ENCODE measurements at places on chromosomes 12 and 14.

DNA sequence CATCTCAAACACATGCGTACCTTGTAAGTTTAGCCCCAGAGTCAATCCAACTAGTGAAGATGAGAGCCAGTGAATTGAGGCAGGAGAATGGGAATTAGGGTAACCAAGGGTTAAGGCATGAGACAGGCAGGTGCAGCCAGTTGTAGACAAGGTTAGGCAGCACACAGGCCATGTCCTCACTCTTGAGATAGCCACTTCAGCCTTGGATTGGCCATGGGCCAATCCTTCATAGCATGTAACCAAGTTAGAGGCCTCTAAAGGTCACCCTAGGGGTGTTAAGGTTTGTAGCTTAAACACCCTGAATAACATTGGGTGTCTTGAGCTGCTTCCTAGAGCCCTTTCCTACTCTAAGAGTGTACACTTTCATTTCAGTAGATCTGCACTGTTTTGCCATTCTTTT lies 208.2 kb upstream of the RBM19 start:
- DNase-seq: no peak

- no peak for DNase-seq
These were observed 6.9 kb upstream of the NTS start for GRCh38 chr12:85866986-85867776.

GRCh38 chr12:32533971-32534590 lies 134.7 kb downstream of the FGD4 start:
- DNase-seq: no peak

DNA sequence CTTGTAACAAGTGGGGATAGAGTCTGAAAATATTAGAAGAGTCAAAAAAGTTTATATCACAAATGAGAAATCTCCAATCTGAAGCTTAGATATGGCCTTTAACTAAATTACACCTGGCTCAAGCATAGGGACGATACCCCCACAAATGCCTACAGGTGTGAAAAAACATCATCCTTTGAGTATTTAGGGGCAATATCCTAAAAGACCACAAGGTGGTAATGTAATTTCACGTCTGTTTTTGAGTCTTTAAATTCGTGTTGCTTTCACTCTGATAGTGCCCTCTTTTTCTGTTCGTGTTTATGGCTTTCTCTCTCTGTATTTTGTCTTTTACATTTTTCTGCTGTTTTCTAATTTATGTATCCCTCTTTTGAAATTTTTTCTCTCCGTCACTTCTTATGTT lies 84.3 kb downstream of the ETNK1 start:
- no peak for DNase-seq

GRCh38 chr12:53623548-53624385 lies 2.4 kb downstream of the ATF7 start:
- no peak for DNase-seq

DNA sequence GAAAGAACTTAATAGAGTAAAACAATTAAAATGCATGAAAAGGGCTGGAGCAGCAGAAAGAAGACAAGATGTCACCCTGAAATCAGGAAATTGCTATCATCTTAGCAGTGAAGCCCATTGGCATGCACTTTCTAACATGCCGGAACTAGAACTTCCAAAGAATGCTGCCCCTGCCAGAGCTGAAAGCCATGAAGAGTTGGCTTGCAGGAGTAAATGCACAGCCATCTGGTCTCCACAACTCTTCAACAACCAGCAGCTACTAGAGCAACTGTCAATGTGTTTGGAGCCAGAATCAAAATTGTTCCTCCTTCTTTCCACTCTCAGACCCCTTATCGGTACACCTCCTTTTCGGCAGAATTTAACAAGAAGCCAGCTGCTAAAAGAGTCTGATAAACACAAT lies 414.1 kb downstream of the KCNH5 start:
- DNase-seq: no peak

DNA sequence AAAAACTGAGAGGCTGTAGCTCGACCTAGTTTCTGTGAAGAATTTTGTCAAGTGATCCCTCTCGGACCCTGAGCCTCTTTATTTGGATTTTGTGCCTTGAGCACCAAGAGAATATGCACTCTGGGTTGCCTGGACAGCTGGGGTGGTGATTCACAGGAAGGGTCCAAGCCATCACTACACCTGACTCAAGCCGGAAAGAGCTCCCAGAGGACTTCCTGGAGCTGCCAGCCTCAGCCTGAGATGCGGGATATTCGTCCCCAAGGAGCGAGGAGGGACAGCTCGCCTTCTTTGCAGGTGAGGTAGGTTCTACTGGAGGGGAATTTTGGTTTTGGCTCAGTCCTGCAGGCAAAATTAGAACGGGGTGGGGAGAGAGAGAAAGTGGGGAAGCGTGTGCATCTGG lies 94.3 kb downstream of the GALNT8 start:
- DNase-seq: no peak

DNA sequence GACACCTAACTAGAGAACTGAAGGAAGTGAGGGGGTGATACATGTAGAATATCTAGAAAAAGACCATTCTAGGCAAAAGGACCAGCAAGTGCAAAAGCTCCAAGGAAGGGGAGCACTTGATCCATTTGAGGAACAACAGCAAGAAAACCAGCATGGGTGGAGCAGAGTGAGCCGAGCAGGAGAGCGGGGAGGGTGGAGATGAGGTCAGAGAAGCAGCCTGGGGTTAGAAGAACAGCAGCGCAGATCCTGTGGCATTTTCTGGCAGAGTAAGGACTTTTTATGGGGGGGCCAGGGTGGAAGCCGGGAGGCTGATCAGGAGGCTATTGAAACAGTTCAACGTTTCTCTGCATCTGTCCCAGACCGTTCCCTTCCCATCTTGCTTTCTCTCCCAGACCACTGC lies 24.5 kb upstream of the TMCC3 start:
- no peak for DNase-seq

DNA sequence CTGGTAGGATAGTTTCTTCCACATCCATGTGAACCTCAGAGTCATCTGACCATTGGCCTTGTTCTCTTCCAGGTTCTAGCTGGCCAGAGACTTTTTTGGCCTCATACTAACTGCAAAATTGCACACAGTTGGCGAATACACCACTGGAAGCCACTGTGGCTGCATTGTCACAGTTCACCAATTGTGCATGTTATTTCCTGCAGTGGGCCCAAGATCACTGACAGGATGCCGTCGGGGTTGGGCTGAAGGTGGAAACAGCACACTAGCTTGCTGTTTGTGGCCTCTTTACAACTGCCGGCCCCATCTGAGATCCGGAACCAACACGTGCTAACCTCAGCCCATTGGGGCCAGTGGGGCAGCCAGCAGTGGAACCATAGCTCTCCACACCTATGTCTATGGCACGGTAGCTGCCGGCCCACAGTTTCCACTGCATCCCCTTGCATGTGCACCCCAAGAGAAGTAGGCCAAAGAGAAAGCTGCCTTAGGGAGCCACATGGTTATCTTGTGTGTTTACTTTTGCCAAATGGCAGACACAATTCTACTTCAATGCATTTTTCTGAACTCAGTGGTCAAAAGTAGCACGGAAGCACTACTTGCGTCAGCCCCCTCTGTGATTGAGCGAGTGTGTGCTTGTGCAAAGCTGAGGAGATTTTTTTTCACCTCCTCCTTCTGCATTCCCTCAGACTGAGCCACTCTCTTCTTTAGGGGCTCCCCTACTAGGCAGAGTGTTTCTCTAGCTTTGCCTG lies 464.0 kb downstream of the RAD51B start:
- no peak for DNase-seq

DNA sequence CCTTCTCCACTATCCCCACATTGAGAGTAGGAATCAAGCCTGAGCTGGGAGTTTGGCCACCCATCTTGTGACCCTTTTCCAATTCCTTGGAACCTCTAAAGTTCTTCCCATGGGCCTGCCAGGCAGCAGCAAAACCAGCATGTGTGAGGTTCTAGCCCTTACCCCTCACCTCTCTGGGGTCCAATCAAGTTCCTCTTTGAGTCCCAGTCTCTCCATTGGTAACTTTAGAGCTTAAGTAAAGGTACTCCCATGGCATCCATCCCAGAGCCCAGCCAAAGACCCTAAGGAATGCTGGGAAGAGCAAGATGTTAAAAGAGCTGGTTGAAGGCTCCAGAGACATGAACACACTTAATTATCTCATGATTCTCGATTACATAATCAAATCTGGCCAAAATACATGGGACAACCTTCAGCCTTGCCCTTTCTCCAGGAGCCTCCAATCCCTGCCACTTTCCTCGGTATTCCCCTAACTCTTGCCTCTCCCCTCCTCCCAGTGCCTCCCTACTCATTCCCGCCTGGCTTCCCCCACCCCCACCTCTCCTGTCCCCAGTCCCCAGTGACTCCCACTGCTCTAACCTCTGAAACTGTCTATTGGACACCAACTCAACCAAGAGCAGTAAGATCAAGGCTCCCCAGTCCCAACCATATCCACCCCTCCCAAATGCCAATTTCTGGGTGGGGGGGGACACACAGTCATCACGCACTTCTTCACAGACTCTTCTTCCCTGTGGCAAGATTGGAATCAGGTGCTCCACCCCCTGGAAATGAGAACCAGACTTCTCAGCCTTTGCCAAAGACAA lies 4.8 kb upstream of the TNS2 start:
- no peak for DNase-seq

- no peak for DNase-seq
These were observed 396.1 kb downstream of the RAD51B start for GRCh38 chr14:68215629-68216028.

GRCh38 chr12:10663869-10664268 lies 10.0 kb downstream of the STYK1 start:
- no peak for DNase-seq

GRCh38 chr14:53217316-53217994 lies 64.3 kb upstream of the DDHD1 start:
- DNase-seq: no peak

GRCh38 chr14:21039585-21040369 lies 2.4 kb upstream of the RNASE7 start:
- DNase-seq: no peak

DNA sequence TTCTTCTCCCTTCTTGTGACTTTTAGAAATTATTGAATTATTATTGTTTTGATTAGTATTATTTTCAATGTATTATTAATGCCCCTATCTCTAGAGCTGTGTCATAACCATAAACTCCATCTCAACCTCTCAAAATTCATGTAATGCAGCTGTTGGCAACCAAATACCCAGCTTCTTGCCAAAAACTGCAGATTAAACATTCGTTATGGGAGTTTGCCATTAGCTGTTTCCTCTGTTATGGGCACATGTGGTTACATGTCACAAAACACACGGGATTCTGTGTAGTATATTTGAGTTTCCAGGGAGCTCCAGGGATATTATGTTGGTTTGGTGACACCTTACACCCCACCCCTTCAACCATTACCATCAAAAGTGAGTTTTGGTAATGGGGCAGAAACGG lies 2.8 kb upstream of the ALX1 start:
- no peak for DNase-seq

GRCh38 chr12:101854747-101855146 lies 22.6 kb upstream of the DRAM1 start:
- DNase-seq: no peak

DNA sequence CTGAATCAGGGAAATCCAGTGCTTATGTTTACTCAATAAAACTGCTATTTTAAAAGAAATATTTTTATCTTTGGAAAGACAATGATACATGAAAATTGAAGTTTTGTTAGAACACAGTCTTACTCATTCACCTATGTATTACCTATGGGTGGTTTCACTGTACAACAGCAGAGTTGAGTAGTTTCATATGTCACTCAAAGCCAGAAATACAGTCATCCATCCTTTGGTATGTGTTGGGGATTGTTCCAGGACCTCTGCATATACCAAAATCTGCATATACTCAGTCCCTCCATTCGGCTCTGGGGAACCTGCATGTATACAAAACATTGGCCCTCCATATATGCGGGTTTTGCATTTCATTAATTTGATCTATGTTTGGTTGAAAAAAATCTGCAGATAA lies 190.6 kb downstream of the GPHN start:
- no peak for DNase-seq

DNA sequence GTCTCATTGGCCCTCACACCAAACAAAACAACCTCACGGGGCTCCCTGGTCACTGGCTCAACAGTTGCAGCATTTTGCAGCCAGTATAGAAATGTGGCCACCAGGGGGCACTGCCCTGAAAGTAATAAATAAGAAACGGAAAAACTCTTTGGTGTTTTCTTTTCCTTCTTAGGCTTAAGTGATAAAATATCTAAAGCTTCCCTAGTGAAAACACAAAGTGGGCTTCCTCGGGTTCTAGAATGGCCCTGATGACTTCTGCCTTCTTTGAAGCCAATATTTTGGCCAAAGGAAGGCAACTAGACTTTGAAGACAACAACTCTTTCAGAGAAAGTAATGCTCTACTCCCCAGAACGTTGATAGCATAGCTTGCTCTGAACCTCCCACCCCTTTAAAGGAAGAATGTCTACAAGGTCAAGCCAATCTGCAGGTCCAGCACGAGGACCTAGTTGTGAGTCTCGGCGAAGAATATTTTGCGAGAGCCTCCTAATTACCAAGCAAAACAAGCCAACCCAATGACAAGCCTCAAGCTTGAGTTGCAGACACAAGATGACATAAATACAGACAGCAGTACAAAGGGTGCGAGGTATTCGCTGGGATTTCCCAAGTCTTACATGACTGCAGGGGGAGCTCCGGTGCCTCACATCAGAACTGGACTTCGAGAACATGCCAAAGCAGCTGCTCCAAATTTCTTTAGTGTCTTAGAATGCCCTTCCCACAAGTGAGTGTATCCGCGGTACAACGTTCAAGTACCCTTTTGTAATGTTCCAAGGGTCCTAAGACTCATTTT lies 2.6 kb downstream of the ITPK1 start:
- DNase-seq: no peak

DNA sequence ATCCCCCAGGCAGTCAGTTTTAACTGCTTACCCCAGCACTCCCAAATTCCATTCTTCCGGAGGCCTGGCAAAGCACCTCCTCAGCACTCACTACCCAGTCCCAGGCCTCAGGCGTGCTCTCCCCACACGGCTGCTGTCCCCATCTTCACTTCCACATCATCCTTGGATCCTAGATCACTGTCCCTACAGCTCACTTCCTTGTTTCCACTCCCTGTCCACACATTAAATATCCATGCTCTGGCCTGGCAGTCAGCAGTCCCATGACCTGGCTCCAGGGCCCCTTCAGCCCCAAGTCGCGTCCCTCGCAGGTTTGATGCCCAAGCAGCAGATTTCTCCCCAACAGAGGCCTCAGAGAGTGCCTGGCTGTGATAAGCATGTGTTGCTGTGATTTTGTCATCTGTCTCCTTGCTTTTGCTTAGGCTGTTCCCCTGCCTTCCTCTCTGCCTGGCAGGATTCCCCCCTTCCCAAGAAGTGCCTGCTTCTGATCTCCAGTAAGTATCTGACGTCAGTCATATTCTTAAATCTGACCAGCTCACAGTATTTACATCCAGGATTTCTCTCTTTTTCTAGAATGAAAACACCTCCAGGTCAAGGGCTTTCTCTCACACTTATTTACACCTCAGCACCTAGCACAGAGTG lies 241.7 kb downstream of the ZFP36L1 start:
- DNase-seq: peak; percentile 92

- DNase-seq: no peak
These were observed 137.5 kb downstream of the CNTN1 start for GRCh38 chr12:40829738-40830144.

- DNase-seq: no peak
These were observed 43.1 kb upstream of the LTA4H start for GRCh38 chr12:96078231-96079135.

GRCh38 chr12:100974341-100974740 lies 179.8 kb downstream of the ANO4 start:
- DNase-seq: no peak

DNA sequence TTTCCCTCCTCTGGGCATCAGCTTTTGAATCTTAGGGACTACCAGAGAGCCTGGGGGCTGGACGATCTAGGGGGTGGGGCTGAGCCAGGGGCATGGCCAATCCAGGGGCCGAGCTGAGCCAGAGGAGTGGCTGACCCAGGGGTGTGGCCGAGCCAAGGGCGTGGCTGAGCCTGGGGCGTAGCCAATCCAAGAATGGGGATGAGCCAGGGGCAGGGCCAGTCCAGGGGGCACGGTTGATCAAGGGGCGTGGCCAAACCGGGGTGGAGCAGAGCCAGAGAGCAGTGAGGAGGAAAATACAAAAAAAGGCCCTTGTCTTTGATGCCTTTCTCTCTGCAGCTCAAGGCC lies 219.3 kb upstream of the NOS1 start:
- no peak for DNase-seq

All from vagina (tissue), 2 donors.